Caco-2 (cell line): ENCODE measurements at places on chromosomes 3 and 15. TPM values are rescaled to one million over a fixed set of nuclear protein-coding genes. Genes with fewer than 3 reads are reported as not detected.

Gene CAV3
- not detected in 2 replicates for total RNA-seq

Gene CD86
- not detected in 2 replicates for total RNA-seq

Gene CMC1
- 22.8 and 23.7 TPM in 2 replicates for total RNA-seq

Gene XCR1
- not detected in 2 replicates for total RNA-seq

Gene GOLGA6L7
- not detected in 2 replicates for total RNA-seq

Gene CFAP91
- not detected in 2 replicates for total RNA-seq

Gene ARL14
- 0.81 and 0.84 TPM in 2 replicates for total RNA-seq

Gene TMF1
- 30.2 and 35.0 TPM in 2 replicates for total RNA-seq

Gene TMEM266
- total RNA-seq: 0.27 and 0.28 TPM in 2 replicates

Gene GOLIM4
- total RNA-seq: 17.4 and 19.4 TPM in 2 replicates

Gene MEIS2
- 28.5 and 28.7 TPM in 2 replicates for total RNA-seq

Gene CCR3
- total RNA-seq: 0.64 and 0.65 TPM in 2 replicates

Gene HIGD2B
- not detected in 2 replicates for total RNA-seq

Gene DUOXA2
- 1.5 and 1.6 TPM in 2 replicates for total RNA-seq

Gene FANCD2
- total RNA-seq: 35.6 and 36.5 TPM in 2 replicates

Gene STOML1
- 7.6 TPM in 2 replicates for total RNA-seq

GRCh38 chr15:23645371-23646164, 2.1 kb downstream of the MAGEL2 start:
- H3K27me3 ChIP-seq: no peaks in the 10 kb centered on the region
- no peak overlapping the region for H3K4me3 ChIP-seq
- no peak overlapping the region for H3K27ac ChIP-seq
- no peak for DNase-seq

DNA sequence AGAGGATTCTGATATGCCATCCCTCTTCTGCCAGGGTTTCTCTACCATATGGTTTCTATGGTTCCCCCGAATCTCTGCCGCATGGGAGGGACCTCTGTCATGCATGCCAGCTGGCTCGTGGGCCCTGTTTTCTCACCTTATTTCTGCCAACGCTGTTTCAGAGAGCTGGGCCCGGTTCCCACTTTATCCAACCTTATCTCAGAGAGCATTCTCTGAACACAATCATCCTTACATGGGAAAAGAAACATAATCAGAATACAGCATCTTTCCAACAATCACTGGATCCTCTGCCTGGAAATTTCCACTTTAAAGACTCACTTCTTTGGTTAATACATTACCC, 234.5 kb upstream of the ZBTB20 start:
- DNase-seq: no peak
- no peaks in the 10 kb centered on the region for H3K4me1 ChIP-seq
- H3K36me3 ChIP-seq: no peaks in the 10 kb centered on the region
- no peak overlapping the region for H3K4me3 ChIP-seq
- H3K27ac ChIP-seq: no peak overlapping the region
- H3K27me3 ChIP-seq: no peaks in the 10 kb centered on the region

DNA sequence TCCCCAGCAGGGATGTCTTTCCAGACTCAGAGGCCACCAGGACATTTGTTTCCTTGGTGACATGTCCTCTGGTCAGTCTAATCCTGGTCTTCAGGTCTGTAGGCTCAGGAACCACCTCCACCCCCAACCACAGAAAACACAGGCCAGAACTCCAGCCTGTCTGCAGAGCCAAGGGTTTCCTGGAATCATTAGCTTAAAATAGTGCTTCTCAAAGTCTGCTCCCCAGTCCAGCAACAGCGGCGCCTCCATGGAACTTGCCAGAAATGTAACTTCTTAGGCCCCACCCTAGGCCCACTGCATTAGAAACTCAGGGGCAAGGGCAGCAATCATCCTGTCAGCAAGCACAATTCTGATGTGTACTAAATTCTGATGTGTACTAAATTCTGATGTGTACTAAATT, 20.0 kb downstream of the SLC28A1 start:
- no peaks in the 10 kb centered on the region; the same call in 1 of the 2 replicates for H3K27me3 ChIP-seq
- no peak overlapping the region for H3K4me3 ChIP-seq
- DNase-seq: no peak
- H3K4me1 ChIP-seq: peaks cover 5% of the 10 kb centered on the region; the same call in 1 of the 2 replicates
- no peak overlapping the region for H3K27ac ChIP-seq

DNA sequence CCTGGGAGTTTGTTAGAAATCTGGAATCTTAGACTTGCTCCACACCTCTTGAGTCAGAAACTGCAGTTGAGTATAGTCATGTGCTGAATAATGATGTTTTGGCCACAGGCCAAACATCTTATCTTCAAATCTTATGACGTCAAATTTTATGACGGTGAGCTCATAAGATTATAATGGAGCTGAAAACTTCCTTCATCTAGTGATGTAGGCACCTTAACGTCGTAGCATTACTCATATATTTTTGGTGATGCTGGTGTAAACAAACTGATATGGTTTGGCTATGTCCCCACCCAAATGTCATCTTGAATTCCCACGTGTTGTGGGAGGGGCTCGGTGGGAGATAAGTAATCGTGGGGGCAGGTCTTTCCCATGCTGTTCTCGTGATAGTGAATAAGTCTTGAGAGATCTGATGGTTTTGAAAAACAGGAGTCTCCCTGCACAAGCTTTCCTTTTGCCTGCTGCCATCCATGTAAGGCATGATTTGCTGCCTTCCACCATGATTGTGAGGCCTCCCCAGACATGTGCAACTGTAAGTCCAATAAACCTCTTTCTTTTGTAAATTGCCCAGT, 268.0 kb upstream of the PROK2 start:
- no peak for DNase-seq
- no peak overlapping the region for H3K27ac ChIP-seq
- H3K36me3 ChIP-seq: no peaks in the 10 kb centered on the region
- H3K4me1 ChIP-seq: no peaks in the 10 kb centered on the region

- H3K27ac ChIP-seq: no peak overlapping the region
- H3K27me3 ChIP-seq: no peaks in the 10 kb centered on the region
- H3K4me1 ChIP-seq: no peaks in the 10 kb centered on the region
- H3K4me3 ChIP-seq: no peak overlapping the region
- no peaks in the 10 kb centered on the region for H3K36me3 ChIP-seq
- no peak for DNase-seq
Observed at GRCh38 chr3:2934541-2934940, 175.6 kb downstream of the IL5RA start.

DNA sequence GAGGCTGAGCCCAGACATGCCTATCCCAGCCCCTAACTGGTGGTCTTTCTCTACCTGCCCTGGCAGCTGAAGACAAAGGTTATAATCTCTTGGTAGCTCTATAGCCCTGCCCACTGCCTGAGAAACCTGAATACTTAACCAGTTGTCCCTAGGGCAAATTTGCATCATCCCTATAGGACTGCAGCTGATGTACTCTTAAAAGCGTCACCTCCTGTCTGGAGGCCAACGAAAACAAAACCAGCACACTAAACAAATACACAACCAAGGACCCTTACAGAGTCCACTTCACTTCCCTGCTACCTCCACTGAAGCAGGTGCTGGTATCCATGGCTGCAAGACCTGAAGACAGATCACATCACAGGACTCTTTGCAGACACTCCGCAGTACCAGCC, 98.0 kb downstream of the KCNAB1 start:
- no peaks in the 10 kb centered on the region for H3K27me3 ChIP-seq
- no peak for DNase-seq
- H3K4me3 ChIP-seq: no peak overlapping the region

GRCh38 chr15:35150361-35150760, 65.3 kb upstream of the NANOGP8 start:
- H3K36me3 ChIP-seq: no peaks in the 10 kb centered on the region
- H3K4me1 ChIP-seq: no peaks in the 10 kb centered on the region
- DNase-seq: no peak
- H3K4me3 ChIP-seq: no peak overlapping the region
- no peak overlapping the region for H3K27ac ChIP-seq

GRCh38 chr3:51934991-51935885, 6.5 kb downstream of the RRP9 start:
- no peak overlapping the region for H3K27ac ChIP-seq
- H3K36me3 ChIP-seq: no peaks in the 10 kb centered on the region; the same call in 1 of the 2 replicates
- no peaks in the 10 kb centered on the region for H3K4me1 ChIP-seq
- no peak for DNase-seq

GRCh38 chr3:181630853-181631252, 80.9 kb upstream of the SOX2 start:
- no peak for DNase-seq
- no peaks in the 10 kb centered on the region for H3K27me3 ChIP-seq
- no peak overlapping the region for H3K4me3 ChIP-seq
- no peaks in the 10 kb centered on the region for H3K36me3 ChIP-seq
- no peaks in the 10 kb centered on the region for H3K4me1 ChIP-seq
- H3K27ac ChIP-seq: no peak overlapping the region

- no peak overlapping the region for H3K4me3 ChIP-seq
- no peaks in the 10 kb centered on the region for H3K27me3 ChIP-seq
- no peaks in the 10 kb centered on the region for H3K4me1 ChIP-seq
- H3K36me3 ChIP-seq: no peaks in the 10 kb centered on the region
- no peak overlapping the region for H3K27ac ChIP-seq
Observed at GRCh38 chr15:87753539-87753938, 503.0 kb downstream of the NTRK3 start.

DNA sequence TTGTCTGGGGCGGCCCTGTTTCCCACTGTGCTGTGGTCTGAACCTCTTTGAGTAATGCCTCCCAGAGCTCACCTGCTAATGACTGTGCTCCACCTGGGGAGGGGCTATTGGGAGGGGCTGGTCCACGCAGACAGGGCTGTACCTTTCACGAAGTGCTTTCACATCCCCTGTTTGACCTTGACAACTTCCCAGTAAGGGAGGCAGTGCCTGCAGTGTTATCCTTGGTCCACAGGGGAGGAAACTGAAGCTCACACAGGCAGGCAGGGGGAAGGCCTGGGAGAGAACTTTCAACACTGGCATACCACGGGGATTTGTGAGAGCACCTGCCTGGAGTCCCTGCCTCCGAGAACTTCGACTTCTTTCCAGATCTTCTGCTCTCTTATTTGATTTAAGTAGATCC, 91.2 kb downstream of the CACNA1D start:
- no peaks in the 10 kb centered on the region; the same call in 1 of the 2 replicates for H3K36me3 ChIP-seq
- no peak overlapping the region for H3K27ac ChIP-seq
- H3K27me3 ChIP-seq: no peaks in the 10 kb centered on the region
- no peak overlapping the region for H3K4me3 ChIP-seq
- no peak for DNase-seq

- no peak for DNase-seq
- H3K36me3 ChIP-seq: no peaks in the 10 kb centered on the region
- H3K27ac ChIP-seq: no peak overlapping the region
- H3K27me3 ChIP-seq: no peaks in the 10 kb centered on the region
- no peaks in the 10 kb centered on the region for H3K4me1 ChIP-seq
- H3K4me3 ChIP-seq: no peak overlapping the region
Observed at GRCh38 chr15:73397461-73397860, 28.7 kb upstream of the HCN4 start.

- no peaks in the 10 kb centered on the region; the same call in none of the 2 replicates for H3K36me3 ChIP-seq
- no peak for DNase-seq
- no peaks in the 10 kb centered on the region for H3K27me3 ChIP-seq
- peaks cover 16% of the 10 kb centered on the region for H3K4me1 ChIP-seq
- H3K27ac ChIP-seq: peak overlapping the region; percentile 98
Observed at GRCh38 chr15:60477916-60478565, 901 bp downstream of the ICE2 start.

GRCh38 chr3:18033581-18034108, 291.2 kb upstream of the TBC1D5 start:
- H3K4me1 ChIP-seq: no peaks in the 10 kb centered on the region
- DNase-seq: no peak
- no peaks in the 10 kb centered on the region for H3K27me3 ChIP-seq
- no peaks in the 10 kb centered on the region for H3K36me3 ChIP-seq
- no peak overlapping the region for H3K4me3 ChIP-seq

GRCh38 chr3:129123314-129124060, 1.9 kb upstream of the RAB43 start:
- DNase-seq: peak; percentile 55
- H3K36me3 ChIP-seq: no peaks in the 10 kb centered on the region; the same call in 1 of the 2 replicates
- peaks cover 29% of the 10 kb centered on the region for H3K4me1 ChIP-seq
- H3K4me3 ChIP-seq: no peak overlapping the region
- peak overlapping the region; percentile 50 for H3K27ac ChIP-seq

GRCh38 chr15:42576776-42577175, 1.4 kb downstream of the STARD9 start:
- no peak overlapping the region for H3K27ac ChIP-seq
- 0 out of 2 replicates have a peak, but pooled peaks cover 11% of the 10 kb centered on the region for H3K4me1 ChIP-seq
- no peak overlapping the region for H3K4me3 ChIP-seq
- no peak for DNase-seq
- peaks cover 1% of the 10 kb centered on the region; the same call in 1 of the 2 replicates for H3K27me3 ChIP-seq
- no peaks in the 10 kb centered on the region for H3K36me3 ChIP-seq

GRCh38 chr3:107208100-107208499, 169.1 kb upstream of the CCDC54 start:
- no peaks in the 10 kb centered on the region for H3K4me1 ChIP-seq
- no peak for DNase-seq
- H3K27me3 ChIP-seq: no peaks in the 10 kb centered on the region

DNA sequence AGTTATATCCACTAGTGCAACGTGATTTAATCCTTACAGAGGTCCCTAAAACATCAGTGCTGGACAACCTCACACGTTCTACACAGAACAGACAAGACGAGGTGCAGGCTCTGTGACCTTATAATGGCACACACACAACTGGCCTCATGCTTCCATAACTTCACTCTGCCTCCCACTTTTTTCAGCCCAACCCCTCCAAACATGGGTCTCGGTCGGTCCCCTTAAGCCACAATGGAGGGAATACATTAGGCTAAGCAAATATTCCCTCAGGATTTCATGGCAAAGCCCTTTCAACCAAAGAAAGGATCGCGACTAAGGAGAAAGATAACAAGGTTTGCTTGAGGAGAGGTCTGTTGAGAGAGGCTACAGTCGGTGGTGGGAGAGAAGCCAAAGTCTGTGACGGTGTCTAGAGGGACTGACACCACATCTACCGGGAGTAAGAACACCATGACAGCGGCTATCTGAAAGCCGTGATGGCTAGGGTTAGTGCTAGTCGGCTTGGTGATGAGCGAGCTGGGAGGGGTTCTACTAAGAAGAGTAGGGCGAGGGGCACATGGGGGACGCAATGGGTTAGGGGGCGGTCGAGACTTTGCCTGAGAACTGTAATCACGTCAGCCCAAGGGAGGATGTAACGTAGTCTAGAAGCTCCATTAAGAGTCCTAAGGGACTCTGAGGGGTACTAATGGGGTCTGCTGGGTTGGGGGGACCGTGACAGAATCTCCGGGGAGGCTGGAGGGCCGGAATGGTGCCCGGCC, 1.0 kb downstream of the MYO9A start:
- peaks cover 37% of the 10 kb centered on the region for H3K4me1 ChIP-seq
- peak; percentile 35 for DNase-seq
- no peaks in the 10 kb centered on the region for H3K27me3 ChIP-seq
- peak overlapping the region; percentile 99 for H3K4me3 ChIP-seq

DNA sequence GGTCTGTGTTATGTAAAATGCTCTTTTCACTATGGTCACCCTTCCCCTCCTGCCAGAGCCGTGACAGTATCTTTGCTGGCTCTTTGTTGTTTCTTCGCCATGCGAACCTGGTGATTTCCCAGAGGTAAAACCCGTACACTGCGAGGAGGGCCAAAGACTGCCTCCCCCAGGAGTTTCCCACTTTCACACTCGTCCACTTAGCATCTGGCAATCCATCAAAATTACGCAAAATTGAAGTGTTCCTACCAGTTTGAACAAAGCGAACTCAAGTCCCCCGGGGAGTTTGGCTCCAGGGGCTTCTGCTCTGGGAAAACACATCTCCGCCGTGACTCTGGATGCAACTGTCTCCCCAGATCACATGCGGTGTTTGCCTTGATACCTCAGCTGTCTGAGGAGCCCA, 239.9 kb downstream of the FAM43A start:
- no peak overlapping the region for H3K4me3 ChIP-seq
- no peak overlapping the region for H3K27ac ChIP-seq
- no peak for DNase-seq
- no peaks in the 10 kb centered on the region for H3K27me3 ChIP-seq
